ENCODE measurements at places on chromosomes 7 and 10.

DNA sequence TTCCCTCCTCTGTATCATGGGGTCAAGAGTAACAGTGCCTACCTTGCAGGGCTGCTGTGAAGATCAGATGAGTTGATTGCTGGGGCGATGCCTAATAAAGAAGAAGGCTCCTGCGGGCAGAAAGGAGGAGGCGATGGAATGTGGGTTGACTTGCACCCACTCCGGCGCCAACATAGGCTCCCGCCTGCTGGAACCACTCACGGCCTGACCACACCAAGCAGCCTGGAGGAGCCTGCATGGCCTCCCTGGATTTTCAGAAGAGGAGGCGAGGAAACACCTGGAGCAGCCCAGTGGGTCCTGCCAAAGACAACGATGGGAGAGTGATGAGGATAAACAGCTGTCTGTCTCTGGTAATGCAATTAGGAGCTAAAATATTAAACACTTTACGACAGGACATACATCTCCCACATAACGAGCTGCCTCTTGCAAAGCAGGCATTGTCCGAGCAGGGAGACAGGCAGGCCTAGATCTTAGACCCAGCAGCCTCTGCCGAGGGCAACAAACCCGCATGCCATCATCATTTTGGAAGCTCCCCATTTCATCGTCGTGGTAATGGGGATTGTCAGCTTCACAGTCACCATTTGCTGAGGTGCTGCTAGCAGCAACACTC, 302.9 kb upstream of the ZMIZ1 start:
- DNase-seq = no peak

DNA sequence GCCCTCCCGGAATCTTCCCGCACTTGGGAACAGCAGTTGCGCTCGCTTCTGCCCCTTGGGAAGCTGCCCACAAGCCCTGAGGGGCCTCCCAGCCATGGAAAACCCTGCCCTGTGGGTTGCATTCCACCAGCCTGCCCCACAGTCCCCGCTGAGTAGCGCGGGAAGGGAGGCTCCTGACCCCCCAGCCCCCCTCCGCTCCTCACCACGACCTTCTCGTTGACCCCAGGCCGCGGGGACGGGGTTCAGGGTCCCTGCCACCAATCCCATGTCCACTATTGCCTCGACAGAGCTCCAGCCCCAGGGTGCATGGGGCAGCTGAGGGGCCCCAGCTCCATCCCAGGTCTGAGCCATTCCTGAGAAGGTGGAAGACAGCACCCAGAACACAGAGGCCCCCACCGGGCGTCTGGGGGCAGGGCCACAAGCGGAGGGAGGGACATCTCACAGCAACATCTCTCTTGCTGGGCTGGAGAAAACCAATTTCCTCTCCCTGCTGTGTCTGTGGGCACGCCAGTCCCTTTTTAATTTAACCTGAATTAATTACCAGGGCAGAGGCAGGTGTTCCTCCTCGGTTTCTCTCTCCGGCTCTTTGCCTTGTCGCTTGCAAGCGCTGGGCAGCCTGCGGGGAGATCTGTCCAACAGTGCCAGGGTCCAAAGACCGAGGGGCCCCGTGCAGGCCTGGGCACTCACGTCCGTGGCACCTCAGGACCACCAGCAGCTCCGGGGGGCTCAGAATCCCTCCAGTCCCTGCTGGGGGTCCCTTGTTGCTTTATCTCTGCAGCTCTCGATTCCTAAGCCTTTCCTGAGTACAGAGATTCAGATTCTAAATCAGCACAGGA, 57.9 kb downstream of the FOXL3 start:
- no peak for DNase-seq

- DNase-seq = no peak
These were observed 113.2 kb upstream of the GPR26 start for GRCh38 chr10:123552760-123553554.

DNA sequence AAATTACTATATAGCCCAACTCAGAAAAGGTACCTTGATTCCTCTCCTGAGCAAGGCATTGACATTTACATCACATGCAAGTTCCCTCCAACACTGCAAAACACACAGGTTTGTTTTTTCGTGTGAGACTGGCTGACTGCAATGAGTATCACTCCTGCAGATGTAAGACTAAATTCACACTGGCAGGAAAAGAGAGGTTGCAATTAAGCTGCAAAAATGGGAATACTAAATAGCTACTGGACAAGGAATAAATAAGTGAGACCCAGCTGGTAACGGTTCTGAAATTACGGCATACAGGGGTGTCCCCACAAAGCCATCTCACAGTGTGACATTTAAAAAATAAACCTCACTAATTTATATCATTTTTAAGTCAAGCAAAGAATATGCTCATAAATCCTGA, 97.3 kb downstream of the PIP4K2A start:
- DNase-seq = no peak

DNA sequence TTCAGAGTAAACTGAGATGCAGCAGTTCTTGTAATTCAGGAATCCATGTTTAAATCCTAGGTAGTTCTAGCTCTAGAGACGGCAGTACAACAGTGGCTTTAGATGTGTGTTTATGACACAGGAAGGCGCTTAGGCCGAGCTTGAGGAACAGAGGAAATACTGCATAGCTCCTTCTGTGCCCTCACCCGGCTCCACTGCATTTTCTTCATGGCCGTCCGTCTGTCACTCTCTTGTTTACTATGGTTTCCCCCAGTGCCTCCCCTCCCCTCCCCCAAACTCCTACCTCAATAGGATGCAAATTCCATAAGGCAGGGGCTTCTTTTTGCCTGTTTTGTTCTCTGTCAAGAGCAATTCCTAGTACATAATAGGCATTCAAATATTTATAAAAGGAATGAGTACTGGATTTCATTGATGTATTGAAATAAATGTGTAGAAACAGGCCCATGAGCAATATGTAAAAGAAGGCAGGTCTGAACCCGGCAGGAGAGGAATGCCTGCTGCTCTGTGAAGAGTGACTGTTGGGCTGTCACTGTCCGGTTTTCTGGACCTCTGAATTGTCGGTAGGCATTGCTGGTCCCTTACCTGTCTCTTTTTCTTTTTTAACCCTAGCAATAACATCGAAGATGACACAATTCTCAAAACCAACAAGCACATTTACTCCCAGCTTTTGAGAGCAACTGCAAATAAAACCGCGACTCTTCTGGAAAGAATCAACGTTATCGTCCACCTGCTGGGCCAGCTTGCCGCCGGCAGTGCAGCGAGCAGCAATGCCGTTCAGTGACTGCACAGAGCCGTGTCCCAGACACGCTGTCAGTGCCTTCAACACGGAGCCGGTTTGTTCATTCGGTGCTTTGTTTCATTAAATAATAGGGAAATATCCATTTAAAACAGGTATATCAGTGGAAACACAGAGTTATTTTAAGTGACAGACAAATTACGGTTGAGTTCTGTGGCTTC, 12.7 kb downstream of the MMP21 start:
- no peak for DNase-seq

- no peak for DNase-seq
These were observed at the start of gene SLC26A4 for GRCh38 chr7:107660381-107661080. Gene SLC26A4, plus strand, starts transcription at chr7:107660828. Its CDS starts 814 bp downstream, at chr7:107661642.

GRCh38 chr7:150409300-150410030, 30.3 kb downstream of the ZNF775 start:
- no peak for DNase-seq

- no peak for DNase-seq
These were observed 90.2 kb downstream of the DLG5 start for GRCh38 chr10:77836299-77836820.

- no peak for DNase-seq
These were observed 57.3 kb downstream of the ARID5B start for GRCh38 chr10:61958805-61959204.

- DNase-seq = no peak
These were observed 6.0 kb downstream of the ZMIZ1 start for GRCh38 chr10:79074732-79075131.

DNA sequence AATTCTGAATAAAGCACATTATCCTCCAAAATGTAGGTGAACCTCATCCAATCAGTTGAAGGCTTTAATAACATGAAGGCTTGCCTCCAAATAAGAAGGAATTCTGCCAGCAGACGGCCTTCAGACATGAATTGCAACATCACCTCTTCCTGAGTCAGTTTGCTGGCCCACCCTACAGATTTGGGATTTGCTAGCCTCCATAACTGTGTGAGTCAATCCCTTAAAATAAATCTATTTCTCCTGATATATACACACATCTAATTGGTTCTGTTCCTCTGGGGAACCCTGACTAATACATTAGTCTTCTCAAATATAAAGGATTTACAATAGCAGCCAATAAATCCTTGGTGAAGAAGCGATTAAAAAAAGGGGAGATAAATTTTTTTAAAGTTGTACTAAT, 34.8 kb upstream of the OSBPL3 start:
- DNase-seq = no peak

DNA sequence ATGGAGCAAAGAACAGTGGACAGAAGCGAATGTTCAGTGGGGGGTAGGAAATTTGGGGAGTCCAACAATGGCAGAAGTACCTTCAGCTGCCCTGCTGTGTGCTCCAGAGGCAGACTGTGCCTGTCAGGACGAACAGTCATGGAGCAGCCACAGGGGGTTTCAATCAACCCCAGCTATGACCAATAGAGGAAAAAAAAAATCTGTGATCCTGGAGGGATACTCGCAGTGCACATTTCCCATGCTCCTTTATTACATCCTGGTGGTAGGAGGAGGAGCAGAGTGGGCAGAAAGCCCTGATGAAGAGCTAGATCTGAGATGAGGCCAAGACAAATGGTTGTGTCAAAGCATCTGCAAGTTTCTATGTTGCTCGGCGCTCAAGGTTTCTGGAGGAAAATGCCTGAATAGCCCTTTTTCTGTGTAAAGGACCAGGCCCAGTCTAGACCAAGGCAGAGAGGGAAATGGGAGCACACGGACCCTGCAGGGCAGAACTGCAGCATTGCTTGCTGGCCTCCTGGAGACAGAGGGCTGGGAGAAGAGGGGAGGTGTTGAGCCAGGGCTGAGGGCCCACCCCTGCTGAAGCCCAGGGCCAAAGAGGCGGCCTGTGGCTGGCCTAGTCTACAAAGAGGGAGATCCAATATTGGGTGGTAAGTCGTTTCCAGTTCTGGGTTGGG, 201.5 kb downstream of the GRID1 start:
- DNase-seq = no peak

- DNase-seq = no peak
These were observed 130.7 kb upstream of the LANCL2 start for GRCh38 chr7:55234408-55234807.

- DNase-seq = no peak
These were observed 395.8 kb upstream of the NPVF start for GRCh38 chr7:25624051-25624450.
